ENCODE measurements at places on chromosomes 11 and 22. TPM values are rescaled to one million over a fixed set of nuclear protein-coding genes. Genes with fewer than 3 reads are reported as not detected.
A peak's percentile ranks its signal among the peaks of the same experiment; 100 is the strongest.

The BIK gene
- 8.6 TPM for total RNA-seq

The UNC93B1 gene
- total RNA-seq, result 34.3 TPM

The FIBIN gene
- total RNA-seq, result not detected

The CNGA4 gene
- 0.17 TPM for total RNA-seq

The CYB5R2 gene
- not detected for total RNA-seq

The GGTLC2 gene
- total RNA-seq, result not detected

The RAB3IL1 gene
- 8.5 TPM for total RNA-seq

The C1QTNF5 gene
- not detected for total RNA-seq

The OR10A2 gene
- total RNA-seq, result not detected

The ZNF215 gene
- not detected for total RNA-seq

DNA sequence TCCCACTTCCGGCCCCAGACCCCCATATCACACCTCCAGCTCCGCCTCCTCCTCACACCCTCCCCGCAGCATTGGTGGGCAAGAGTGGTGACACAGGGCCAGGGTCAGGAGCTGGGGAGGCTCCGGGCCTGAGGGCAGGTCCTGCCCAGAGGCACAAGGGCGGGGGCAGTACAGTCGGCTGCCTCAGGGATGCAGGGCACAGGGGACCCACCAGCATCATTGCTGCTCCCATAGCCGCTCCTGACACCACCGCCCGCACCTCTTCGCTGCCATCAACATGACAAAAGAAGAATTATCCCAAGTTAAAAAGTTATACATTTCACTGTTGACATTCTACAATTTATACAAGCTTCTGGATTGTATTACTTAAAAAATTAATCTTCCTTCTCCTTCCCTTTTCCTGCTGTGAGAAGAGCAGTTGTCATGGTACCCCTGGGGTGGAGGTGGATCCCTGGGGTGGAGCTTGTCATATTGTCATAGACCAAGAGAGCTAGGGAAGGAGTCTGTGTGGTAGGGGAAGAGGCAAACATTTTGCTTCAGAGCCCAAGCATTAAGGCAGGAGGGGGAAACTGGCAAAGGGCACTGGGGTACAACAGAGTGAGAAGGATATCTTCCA, 4.1 kb downstream of the SBF2 start:
- no peak for DNase-seq

GRCh38 chr11:63839508-63840355, 822 bp downstream of the MARK2 start:
- no peak for DNase-seq

- no peak for DNase-seq
Measured at GRCh38 chr22:19559324-19559811, 35.2 kb upstream of the CLDN5 start.

GRCh38 chr11:953512-953911, 27.8 kb downstream of the AP2A2 start:
- DNase-seq, result no peak

DNA sequence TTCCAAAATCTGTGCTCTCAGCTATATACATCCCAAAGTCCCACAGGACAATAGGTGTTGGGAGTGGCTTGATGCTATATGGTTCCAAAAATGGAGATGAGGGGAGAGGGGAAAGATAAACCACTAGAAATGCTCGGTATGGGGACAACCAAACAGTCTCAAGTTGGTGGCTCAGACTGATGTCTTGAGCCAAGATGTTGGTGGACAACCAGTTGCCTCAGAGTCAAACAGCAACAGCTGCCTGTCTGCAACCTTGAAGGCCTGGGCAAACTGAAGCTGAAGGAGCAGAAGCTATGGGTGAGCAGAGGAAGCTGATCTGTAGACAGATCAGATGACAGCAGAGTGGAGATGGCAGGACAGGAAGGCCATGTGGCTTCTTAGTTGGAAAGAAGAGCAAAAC, 4.0 kb downstream of the RRP8 start:
- DNase-seq, result no peak

- no peak for DNase-seq
Measured at GRCh38 chr11:128338811-128339210, 248.5 kb downstream of the ETS1 start.

GRCh38 chr22:50696251-50696798, 23.7 kb downstream of the SHANK3 start:
- DNase-seq, result no peak

DNA sequence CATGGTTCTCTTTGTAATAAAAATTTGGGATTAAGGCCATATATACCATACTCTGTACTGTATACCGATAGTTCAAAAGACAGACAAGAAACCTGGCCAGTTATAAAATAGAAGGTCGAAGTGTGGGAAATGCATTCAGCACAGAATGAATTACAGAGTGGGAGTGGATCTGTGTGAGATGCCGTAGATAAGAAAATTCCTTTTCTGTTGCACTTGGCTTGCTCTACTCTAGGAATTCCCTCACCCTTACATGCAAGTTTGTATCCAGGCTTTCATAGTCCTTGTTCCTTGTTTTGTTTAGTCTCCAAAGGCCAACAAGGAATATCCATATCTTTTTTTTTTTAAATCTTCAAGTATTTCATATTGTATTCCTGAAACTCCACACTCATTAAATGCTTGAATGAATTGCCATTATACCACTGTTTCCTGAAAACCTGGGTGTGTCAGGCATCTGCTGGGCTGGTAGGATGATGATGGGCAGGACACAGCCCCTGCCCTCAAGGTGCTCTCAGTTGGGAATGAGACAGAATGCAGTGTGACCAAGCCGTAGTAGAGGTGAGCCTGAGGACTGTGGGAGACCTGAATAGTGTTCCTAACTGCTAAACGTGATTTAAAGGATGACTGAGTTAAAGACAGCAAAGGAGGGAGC, 53.5 kb downstream of the TEAD1 start:
- peak; percentile 42 for DNase-seq

GRCh38 chr11:2564588-2565425, 120.0 kb downstream of the KCNQ1 start:
- DNase-seq, result no peak

- DNase-seq, result no peak
Measured at GRCh38 chr11:114426280-114426679, 13.0 kb upstream of the REXO2 start.

- DNase-seq, result no peak
Measured at GRCh38 chr11:30826911-30827310, 240.8 kb upstream of the MPPED2 start.

GRCh38 chr11:68150037-68150436, 28.8 kb upstream of the CHKA start:
- peak; percentile 72 for DNase-seq

GRCh38 chr22:46582281-46582933, 37.8 kb upstream of the GRAMD4 start:
- DNase-seq, result no peak

Data from A172 (cell line).